ENCODE measurements at places on chromosomes 13 and 19.

DNA sequence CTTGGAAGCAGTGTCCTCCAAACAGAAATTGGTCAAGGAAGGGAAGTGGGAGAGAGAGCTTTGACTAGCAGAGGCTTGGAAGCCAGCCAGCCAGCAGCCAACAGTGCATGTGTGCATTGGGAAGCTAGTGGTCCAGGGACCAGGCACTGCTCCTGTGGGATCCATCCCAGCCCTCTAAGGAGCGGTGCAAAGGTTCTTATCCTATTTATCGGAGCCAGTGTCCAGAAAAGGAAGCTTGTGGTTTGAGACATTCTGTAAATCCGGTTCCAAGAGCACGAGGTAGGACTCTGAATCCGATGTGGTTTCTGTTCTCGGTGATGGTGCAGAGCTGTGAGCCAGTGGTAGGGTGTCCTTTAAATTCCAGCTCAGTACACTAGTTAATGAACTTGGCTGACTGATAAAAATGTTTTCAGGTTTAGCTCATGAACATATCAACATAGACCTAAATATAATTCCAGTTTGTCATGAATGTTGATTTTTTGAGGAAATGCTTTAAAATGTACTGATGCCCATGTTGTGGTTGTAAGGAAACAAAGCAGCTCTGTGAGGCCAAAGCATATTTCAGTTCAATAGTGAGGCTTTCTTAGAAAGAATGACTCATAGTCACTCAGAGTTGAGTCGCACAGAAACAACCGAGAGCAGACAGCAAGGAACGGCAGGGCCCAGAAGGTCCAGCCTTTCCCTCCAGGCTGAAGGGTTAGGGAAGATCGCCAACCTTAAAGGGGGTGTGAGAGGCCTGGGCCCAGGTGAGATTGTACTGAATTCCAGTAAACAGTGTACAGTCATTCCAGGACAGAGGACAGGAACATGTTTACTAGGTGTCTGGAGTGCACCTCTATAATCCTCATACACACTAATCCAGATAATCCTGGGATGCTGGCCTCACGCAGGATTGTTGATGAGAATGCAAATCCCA is 21.5 kb upstream of the GARRE1 start:
- peak; percentile 56 for DNase-seq

GRCh38 chr19:33621065-33621785 is 528 bp upstream of the CHST8 start:
- DNase-seq = no peak

DNA sequence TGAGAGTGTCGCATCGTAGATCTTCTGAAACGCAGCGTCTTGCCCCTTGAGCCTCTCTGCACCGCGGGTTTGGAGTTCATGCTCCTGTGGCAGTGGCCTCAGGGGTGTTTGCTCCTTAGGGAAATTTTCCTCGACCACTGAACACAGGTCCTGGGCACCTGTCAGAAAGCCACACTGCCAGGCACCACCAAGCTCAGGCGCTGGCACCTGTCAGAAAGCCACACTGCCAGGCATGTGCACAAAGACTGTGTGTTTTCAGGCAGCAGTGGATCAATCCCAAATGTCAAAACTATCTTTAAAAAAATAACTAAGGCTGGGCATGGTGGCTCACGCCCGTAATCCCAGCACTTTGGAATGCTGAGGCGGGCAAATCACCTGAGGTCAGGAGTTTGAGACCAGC is 87.1 kb downstream of the ATP11A start:
- no peak for DNase-seq

- peak; percentile 19 for DNase-seq
These were observed 22.6 kb downstream of the CARS2 start for GRCh38 chr13:110683203-110683883.

DNA sequence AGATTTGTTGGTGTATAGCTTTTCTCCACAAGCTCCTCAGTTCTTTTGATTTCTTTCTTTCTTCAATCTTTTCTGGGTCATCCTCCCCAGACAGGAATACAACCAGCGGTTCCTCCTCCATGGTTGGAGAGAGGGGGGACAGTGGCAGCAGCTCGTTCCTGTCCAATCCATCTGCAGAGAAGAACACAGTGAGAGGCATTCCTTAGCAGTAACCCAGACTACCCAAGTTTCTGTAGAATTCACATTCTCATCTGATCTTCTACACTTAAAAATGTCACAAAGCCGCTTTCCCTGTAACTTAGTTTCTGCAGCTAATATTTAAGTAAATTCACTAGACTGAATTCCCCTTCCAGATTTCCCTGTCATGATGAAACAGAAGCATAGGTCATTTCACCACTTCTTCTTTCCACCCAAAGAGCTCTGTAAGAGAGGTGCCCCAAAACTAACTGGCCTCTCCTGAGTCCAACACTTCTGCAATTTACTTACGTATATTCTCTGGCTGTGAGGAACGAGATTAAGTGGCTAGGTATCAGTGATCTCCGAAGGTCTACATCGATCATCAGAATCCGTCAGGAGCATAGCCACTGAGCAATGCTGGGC is 171.9 kb downstream of the TBC1D4 start:
- no peak for DNase-seq

Measured in cerebellar cortex (tissue), 1 donor.